ENCODE measurements at places on chromosomes 12 and 14.

- no peak for DNase-seq
These were observed 38.7 kb downstream of the SETD3 start for GRCh38 chr14:99441918-99442317.

- DNase-seq: no peak
These were observed 10.0 kb downstream of the CAPZA3 start for GRCh38 chr12:18747895-18748294.

DNA sequence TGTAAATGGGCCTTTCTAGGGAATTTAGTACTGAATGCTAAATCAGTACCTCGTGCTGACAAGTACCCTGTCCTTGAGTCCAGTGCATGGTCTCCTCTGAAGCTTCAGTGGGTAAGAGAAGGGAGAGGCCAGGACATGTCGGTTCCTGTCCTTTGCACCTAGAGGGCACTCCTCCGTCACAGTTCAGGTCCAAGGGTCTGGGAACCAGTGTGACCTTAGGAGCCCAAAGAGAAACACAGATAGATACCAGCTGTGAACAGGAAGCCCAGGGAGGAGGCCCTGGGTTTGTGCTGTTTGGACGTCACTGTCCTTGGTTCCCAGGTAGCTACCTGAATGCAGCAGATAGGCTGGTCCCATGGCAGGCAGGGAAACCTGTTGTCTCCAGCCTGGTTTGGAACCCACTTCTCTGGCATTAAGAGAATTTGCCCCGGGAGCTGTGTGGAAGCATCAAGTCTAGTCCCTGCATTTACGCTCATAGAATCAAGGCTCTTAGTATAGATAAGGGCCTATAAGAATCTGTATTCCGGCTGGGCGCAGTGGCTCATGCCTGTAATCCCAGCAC is 3.9 kb upstream of the FGF23 start:
- DNase-seq: no peak

GRCh38 chr12:1099158-1099557 is 108.1 kb downstream of the ERC1 start:
- DNase-seq: no peak

DNA sequence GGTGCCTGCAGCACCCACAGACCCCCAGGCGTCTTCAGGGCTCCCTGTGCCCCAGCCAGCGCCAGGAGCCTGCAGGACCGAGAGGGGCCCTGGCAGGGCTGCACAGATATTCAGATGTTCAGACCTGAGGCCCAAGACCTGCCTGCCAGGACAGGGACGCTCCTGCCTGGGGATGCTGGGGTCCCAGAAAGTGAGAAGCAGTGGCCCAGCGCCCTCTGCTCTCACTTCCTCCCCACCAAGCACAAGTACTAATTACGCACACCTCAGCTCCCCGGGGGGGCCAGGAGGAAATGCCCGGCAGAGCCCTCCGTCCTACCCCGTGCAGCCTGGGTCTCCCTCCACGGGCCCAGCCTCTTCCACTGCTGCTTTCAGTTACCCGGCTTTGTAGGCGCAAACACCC is 28.8 kb upstream of the INF2 start:
- no peak for DNase-seq

DNA sequence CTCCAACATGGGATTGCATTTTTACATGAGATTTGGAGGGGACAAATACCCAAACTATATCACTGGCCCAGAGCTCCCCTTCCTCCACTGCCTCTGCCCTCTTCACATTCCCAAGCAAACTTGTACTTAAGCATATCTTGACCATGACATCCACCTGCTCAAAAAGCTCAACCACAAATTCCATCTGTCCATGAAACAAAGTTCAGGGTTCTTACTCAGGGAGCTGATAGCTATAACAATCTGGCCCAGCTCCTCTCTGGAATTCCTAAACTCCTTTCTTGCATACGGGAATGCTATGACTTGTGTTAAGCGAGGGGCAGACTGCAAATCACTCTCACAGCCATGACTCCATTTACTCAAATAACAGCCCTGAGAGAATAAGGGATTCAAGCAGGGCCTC is 152.1 kb downstream of the GALC start:
- no peak for DNase-seq

Data from NCI-H1105 (cell line).